Amniotic stem cell (primary cell): ENCODE measurements at places on chromosomes 6 and 20.

DNA sequence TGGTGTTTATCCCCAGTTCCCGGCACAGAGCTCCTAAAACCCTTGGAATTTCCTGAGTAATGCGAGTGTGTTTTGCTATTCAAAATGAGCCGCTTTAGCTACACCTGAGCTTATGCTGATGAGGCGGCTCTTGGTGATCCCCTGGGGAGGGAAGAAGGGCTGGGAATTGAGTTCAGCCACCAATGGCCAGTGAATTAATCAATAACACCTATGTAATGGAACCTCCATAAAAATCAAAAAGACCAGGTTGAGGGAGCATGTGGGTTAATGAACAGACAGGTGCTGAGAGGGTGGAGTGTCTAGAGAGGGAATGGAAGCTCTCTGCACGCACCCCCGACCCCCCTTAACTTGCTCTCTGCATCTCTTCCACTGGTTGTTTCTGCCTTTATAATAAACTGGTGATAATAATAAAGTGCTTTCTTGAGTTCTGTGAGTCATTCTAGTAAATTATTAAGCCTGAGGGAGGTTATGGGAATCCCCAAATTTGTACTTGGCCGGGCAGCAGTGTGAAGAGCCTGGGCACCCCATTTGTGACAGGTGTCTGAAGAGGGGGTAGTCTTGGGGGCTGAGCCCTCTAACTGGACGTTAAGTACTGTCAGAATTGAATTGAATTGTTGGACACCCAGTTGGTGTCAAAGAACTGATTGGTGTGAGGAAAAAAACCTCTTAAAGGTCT lies 24.6 kb upstream of the SERPINB1 start:
- no peak for DNase-seq

- DNase-seq: no peak
Measured at GRCh38 chr6:165047952-165048351, 261.5 kb downstream of the C6orf118 start.

- no peak for DNase-seq
Measured at GRCh38 chr6:78863576-78863975, 3.8 kb upstream of the IRAK1BP1 start.

- DNase-seq: no peak
Measured at GRCh38 chr20:35363190-35363589, 48.6 kb downstream of the UQCC1 start.

GRCh38 chr6:6315660-6316059 lies 4.8 kb downstream of the F13A1 start:
- no peak for DNase-seq

DNA sequence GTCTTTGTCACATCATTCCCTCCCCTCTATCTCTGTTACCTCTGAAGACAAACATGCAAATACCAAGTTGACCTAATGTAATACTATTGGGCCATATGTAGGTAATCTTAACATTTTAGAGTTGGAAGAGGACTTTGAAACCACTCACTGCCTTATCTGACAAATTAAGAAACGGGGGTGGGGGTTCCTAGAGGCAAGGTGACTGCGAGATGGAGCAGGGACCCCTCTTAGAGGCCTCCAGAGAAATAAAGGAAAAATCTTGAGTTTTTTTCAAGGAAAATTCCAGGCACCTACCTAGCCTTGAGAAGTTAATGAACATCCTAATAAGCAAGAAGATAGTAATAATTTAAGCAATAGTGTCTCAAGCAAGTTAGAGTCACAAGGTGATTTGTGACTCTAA lies 270.8 kb downstream of the CD83 start:
- no peak for DNase-seq

GRCh38 chr6:143637691-143638090 lies 40.1 kb upstream of the PHACTR2 start:
- no peak for DNase-seq

- DNase-seq: no peak
Measured at GRCh38 chr6:98839781-98840361, 5.5 kb downstream of the POU3F2 start.

DNA sequence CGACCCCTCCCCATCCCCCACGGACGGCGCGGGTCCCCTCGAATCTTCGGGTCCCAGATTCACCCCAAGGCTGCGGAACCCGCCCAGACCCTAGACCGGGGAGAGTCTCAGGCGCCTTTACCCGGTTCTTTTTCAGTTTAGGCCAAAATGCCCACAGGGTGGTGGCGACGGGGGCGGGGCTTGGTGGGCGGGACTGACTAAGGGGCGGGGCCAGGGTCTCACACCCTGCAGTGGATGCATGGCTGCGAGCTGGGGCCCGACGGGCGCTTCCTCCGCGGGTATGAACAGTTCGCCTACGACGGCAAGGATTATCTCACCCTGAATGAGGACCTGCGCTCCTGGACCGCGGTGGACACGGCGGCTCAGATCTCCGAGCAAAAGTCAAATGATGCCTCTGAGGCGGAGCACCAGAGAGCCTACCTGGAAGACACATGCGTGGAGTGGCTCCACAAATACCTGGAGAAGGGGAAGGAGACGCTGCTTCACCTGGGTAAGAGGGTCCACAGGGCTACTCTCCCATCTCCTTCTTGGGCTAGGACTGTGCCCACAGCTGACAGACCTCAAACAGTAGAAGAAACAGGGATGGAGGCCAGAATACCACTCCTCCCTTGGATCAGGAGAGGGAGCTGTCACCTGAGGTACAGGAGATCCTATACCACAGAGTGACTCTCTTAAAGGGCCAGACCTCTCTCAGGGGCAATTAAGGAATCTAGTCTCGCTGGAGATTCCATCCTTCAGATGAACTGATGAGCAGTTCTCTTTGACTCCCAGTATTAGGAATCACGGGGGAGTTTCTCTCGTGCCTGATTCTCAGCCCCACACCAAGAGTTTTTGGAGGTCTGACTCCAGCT lies 942 bp downstream of the HLA-E start:
- DNase-seq: no peak
